LHCN-M2 (cell line): ENCODE measurements at places on chromosomes 3 and 15. TPM values are rescaled to one million over a fixed set of nuclear protein-coding genes. Genes with fewer than 3 reads are reported as not detected.

Gene OIP5
- 17.3 and 19.5 TPM in 2 replicates for total RNA-seq

GRCh38 chr15:85692321-85692720 is 102.4 kb downstream of the KLHL25 start:
- DNase-seq: no peak

Gene DGKG
- 2.2 and 4.1 TPM in 2 replicates for total RNA-seq

DNA sequence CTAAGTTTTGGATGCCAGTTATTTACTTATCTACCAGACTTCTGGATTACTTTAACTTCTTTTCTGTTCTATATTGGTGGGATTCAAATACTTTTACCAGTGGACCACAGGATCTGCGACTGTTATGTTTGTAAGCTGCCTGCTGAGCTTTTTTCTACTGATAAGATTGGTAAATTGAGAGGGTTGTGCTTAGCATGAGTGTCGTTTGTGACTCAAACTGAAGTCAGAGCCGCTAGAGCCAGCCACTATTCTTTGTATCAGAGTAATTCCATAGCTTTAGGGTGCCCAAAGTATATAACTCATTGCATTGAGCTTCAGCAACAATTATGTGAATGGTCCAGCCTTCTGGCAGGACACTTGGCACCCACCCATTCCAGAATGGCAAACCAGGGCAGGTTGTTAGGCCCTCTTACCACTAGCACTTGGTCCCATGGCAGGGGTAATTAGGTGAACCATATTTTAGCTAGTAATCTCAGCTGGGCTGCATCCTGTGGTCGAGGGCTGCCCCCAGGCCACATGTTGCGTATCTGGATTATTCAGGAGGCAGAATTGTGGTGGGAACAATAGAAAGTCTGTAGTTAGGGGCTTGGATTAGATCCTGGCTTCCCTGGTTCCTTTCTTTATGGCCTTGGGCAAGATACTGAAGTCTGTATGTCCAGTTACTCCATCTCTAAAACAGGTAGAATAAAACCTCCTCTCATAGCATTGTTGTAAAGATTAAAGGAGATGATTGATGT is 6.0 kb downstream of the PLCL2 start:
- no peak for DNase-seq

Gene CLDN11
- 0.86 TPM in 1 of 2 replicates, not detected in the other for total RNA-seq
